ENCODE measurements at places on chromosomes 16 and 17.

DNA sequence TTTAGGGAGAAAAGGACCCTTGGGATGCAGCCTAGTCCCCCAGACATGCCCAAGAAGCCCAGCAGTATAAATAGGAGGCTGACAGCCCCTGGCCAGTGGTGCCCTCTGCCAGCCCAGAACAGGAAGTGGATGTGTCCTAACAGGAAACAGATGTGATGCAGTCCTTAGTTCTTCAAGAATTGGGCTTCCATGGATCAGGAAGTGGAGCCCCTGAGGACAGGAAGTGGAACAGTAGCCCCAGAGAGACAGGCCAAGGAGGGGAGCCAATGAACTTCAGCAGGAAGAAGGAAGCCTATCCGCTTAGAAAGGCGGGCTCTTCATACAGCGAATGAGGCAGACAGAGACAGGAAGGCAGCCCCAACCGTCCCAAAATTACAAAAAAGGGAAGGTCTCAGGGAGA lies 7.2 kb downstream of the CTF1 start:
- DNase-seq, result no peak

GRCh38 chr17:17698869-17699351 lies 17.7 kb downstream of the RAI1 start:
- no peak for DNase-seq

GRCh38 chr17:2724784-2725164 lies 13.2 kb upstream of the CLUH start:
- DNase-seq, result peak; percentile 11

- DNase-seq, result no peak
Measured at GRCh38 chr16:72841506-72841905, 206.4 kb downstream of the ZFHX3 start.

DNA sequence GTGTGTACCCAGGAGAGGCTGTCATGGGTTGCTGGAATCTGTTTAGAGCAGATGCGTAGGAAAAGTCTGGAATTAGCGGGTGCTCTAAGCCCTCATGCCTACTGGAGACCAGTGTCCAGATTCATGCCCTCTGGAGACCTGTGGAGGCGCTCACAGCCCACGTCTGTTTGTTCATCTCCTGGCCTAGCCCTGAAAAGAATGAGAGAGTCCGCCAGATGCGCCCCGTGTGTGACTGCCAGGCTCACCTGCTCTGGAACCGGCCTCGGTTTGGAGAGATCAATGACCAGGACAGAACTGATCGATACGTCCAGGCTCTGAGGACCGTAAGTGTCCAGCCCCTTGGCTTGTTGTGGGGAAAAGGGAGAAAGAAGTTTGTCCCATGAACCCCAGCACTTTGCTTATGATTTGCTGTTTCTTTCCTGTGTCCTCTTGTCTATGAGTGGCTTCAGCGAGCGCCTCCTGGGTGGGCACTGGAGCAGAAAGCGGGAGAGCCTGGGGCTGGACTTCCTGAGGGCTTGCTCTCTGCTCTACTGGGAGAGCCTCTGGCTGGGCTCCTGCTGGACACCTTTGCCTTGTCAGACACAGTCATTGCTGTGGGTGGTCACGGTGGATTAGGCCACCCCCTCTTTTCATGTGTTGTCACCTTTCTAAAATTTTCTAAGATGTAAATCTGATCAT lies 35.3 kb downstream of the PRMT7 start:
- no peak for DNase-seq

GRCh38 chr17:4706121-4706520 lies 2.2 kb upstream of the PELP1 start:
- DNase-seq, result no peak

GRCh38 chr16:71216714-71217113 lies 13.8 kb downstream of the HYDIN start:
- DNase-seq, result no peak

DNA sequence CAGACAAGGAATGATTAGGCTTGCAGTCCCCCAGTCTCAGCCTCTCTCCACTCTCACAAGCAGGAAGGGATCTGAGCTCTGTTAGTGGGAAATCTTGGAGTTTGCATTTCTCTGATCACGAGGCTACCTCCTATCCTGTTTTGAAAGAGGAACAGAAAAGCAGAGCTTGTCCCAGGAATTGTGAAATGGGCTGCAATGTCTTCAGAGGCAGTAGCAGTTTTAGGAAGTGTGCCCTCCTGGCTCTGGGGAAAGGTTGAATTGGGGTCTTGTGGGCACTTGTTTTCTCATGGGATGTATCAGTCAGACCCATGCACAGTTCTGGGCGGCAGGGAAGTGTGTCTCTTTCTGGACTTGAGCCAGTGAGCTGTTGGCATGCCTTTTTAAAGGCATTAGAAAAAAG lies 22.8 kb downstream of the NUP85 start:
- DNase-seq, result no peak

DNA sequence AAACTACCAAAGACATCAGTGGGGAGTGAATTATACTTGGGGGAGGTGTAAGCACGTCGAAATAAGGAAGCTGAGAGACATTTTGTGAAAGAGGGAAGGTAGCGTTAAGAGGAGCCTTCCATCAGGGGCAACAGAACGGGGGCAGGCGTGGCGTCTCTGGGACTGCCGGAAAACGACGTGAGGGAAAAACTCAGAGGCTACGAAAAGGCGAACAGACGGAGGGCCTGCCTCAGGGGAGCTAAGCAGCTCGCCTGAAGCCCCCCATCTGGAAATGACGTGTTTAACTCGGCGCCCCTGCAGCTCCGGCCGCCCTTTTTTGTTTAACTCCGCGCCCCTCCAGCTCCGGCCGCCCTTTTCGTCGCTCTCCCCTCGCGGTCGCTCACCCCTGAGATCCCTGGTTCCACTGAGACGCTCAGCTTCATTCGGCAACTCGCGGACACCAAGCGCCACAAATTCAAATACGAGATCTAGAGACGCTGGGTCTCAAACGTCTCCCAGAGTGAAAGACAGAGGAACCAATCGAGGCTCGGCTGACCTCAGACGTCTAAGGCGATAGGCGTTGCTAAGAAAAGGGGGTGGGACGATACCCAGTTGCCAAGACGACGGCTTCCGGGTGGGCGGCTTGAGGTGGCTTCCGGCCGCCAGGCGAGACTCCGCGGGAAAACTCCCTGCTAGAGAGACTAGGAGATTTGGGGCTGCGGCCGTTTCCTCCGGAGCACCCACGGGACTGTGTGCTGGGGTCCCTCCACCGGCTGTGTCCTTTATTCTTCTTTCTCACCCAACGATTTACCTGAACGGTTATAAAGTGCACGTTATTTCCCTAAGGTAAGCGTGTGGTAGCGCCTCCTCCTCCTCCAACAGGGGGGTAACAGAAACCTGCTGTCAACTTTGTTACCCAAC lies 383.2 kb downstream of the ZFHX3 start:
- DNase-seq, result peak; percentile 99

- DNase-seq, result no peak
Measured at GRCh38 chr17:57082441-57082840, 2.6 kb upstream of the AKAP1 start.

- DNase-seq, result no peak
Measured at GRCh38 chr17:19344311-19345066, 18.0 kb downstream of the B9D1 start.

DNA sequence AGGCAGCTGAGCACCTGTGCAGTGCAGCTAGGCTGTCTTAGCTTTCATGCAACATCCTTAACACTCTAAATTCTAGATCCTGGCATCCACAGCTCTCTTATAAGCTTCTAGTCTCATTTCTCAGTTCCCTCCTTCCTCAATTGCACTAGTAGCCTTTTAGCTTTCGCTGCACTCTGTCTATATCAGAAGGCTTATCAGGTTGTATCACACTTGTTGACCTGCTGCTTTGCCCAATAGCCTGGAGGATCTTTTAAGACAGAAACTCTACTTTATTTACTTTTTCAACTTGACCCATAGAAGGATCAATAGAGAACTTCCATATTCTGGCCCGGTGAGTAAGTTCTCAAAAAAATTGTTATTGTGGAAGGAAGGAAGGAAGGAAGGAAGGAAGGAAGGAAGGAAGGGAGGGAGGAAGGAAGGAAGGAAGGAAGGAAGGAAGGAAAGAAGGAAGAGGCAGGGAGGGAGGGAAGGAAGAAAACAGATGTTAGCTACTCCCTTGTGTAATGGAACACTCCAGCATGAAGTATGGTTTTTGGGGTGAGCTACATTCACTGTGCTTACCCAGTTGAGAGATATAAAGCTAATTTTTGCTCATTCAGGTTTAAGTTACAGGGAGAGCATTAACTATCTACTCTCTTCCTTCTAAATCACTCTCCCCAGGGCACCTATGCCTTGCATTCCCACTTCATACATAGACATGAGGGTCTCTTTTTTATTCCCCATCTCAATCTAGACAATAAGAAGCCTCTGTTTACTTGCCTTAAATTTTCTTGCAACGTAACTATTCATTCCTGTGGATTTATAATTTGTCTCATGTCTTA lies 361.1 kb downstream of the SHISA9 start:
- DNase-seq, result no peak

- no peak for DNase-seq
Measured at GRCh38 chr16:3770530-3770929, 53.2 kb upstream of the TRAP1 start.

DNA sequence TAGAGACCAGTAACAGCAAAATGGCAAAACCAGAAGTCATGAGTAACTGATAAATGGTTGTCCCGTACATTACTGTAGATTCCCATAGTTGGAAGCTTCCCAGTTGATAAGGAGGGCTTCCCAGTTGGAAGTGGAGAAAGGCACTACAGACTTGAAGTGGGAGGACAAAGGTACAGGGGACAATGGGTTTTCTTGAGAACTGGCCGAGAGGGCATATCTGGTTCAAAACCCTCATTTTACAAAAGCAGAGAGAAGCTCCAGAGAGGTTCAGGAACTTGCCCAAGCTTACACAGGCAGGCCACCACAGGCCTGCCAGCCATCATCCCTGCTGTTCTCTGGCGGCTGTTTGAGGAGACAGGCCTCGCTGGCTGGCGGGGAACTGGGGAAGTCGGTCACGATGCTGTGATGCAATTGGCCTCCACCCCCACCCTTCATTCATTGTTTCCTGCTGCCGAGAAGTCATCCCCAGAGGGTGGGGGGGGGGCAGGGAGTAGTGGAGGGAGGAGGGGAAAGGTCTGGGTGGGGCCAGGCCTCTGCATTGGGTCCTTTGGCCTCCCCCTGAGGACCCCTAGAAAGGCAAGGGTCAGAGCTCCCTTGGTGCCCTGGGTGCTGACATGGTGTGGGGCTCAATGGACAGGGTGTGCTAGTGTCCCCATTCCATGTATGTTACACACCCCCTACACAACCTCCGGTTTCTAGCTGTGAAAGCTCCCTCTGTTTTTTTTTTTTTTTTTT lies 3.0 kb downstream of the UBALD2 start:
- DNase-seq, result peak; percentile 67

DNA sequence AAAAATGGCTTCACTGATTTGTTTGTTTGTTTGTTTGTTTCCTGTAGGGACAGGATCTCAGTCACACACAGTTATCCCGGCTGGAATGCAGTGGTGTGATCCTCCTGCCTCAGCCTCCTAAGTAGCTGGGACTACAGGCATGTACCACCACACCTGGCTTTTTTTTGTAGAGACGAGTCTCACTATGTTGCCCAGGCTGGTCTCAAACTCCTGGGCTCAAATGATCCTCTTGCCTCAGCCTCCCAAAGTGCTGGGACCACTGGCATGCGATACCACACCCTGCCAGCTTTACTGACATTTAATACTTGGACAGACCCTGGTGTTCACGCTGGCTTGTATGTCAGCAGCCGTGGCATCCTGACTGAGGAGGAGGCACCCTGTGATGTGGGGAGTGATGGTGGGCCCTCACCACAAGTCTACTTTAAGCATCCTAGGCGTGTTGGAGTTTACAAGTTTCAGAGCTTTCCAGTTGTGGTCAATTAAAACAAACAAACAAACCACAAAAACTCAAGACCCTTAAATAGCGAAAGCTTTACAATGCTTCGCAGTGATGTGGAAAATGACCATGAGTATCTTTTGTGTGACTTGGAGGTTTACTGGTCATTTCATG lies 5.1 kb downstream of the ABCA3 start:
- no peak for DNase-seq

- no peak for DNase-seq
Measured at GRCh38 chr16:51831595-51832367, 680.7 kb upstream of the SALL1 start.

DNA sequence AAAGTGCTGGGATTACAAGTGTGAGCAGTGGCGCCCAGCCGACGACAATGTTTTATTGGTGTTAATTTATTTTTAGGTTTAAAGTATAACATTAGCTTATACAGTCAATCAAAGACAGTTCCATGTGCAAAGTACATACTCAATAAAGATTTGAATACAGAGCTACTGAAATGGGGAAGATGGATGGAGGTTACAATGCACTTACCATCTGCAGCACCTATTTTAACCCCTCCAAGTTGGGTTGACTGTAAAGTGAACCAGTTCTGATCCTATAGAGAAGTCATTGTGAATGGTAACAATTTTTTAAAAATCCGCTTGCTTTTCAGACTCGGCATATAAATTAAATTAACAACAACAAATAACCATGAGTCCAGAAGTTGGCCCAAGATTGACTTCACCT lies 679 bp upstream of the PSKH1 start:
- no peak for DNase-seq

- peak; percentile 45 for DNase-seq
Measured at GRCh38 chr16:86593913-86594620, 15.7 kb downstream of the FOXL1 start.

- DNase-seq, result no peak
Measured at GRCh38 chr17:16504984-16505383, 13.0 kb upstream of the LRRC75A start.

- DNase-seq, result peak; percentile 57
Measured at GRCh38 chr16:83898463-83899271, at the start of gene MLYCD. Gene MLYCD (plus strand): TSS chr16:83899115. CDS start chr16:83899145, 30 bp downstream.

- no peak for DNase-seq
Measured at GRCh38 chr17:1040216-1040600, 43.3 kb downstream of the TIMM22 start.

DNA sequence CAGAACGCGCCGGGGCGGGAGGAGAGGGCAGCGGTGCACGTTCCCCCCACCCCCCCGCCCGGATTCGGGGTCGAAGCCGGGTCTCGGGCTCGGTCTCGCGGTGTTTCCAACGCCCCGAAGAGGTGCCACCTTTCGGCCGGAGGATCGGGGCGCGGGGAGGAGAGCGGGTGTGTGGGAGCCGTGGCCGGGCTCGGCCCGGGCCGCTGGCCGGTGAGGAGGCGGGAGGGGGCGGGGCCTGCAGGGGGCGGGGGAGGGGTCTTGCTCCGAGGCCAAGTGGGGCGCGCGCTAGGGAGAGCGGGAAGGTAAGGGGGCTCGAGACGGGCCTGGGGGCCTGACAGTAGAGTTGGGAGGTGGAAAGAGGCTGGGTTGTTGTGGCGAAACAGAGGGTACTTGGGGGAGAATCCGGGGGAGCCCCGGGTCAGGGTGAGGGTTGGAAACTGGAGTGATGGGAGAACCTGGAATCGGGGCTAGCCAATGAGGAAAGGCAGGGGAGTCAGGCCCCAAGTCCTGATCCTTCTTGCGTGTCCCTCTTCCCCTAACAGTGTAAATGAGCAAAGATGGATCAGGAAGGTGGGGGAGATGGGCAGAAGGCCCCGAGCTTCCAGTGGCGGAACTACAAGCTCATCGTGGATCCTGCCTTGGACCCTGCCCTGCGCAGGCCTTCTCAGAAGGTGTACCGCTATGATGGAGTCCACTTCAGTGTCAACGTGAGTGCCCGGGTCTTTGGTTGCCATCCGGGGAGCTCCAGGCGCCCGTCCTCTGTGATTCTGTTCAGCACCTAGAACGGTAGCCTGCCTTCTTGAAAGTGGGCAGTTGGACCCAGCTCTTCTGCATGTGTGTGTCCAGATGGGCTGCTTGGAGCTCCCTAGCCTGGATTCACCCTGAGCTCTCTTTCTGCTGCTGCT lies 873 bp downstream of the SETD1A start:
- DNase-seq, result peak; percentile 40
